ENCODE measurements at places on chromosomes 4 and X. TPM values are rescaled to one million over a fixed set of nuclear protein-coding genes. Genes with fewer than 3 reads are reported as not detected.

Gene SPANXN3
- not detected for total RNA-seq

Gene RBM46
- total RNA-seq: not detected

DNA sequence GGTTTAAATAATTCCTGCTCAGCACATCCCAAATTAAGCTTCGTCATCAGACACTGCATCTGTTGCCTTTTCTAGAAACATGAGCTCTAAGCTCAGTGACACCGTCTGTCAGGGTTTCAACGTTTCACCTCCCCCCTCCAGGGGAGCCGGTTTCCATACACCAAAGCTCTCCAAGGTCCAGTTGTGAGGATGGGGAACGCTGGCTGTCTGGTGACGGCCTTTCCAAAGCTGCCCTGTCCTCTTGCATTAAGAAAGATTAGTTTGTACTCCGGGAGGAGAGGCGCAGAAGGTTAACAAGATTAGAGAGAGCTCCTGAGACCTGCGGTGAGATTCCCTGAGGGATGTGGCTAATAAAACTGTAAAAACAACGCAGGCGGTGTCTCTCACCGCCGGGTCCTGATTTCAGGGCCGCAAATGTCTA is 43.2 kb downstream of the ASMT start:
- DNase-seq: no peak
- peaks cover 6% of the 10 kb centered on the region for H3K27me3 ChIP-seq

DNA sequence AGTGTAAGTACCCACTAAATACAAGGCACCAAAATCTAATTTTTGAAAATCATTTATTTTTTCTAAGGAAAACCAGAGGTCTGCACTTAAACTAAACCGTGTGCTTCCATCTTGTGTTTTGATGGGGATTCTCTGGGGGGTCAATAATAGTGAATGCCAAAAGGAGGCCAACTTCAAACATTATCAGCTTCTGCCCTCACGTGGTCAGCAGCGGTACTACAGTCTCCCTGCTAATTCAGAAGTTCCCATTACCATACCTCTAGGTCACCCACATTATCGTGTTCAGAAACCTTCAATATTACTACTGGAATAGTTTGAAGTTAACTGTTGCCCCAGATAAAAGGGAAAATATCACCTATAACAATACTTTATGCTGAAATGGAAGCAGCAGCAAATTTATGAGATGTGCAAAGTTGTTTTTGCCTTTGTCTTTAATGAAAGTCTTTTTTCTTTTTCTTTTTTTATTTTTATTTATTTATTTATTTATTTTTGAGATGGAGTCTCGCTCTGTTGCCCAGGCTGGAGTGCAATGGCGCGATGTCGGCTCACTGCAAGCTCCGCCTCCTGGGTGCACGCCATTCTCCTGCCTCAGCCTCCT is 17.3 kb downstream of the CTPS2 start:
- H3K4me3 ChIP-seq: no peak overlapping the region
- peaks cover 4% of the 10 kb centered on the region for H3K36me3 ChIP-seq
- DNase-seq: peak; percentile 55
- no peaks in the 10 kb centered on the region for H3K27me3 ChIP-seq

Gene LRIT3
- total RNA-seq: 0.95 TPM

DNA sequence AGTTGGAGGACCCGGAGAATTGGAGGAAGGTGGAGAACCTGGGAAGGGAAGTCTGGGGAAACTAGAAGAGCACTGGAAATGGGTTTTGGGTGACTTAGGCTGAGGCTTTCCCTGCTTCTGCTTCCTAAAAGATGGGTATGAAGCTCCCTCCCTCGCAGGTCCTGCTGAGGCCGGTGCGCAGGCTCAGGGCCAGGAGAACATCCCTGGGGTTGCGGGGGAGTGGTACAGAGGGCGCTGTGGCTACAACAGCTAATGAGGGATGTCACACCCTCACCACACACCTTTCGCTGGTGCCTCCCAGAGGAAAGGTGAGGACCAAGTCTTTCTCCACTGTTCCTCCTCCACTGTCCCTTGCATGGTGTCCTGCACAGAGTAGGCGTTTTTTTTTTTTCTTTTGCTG is 15.8 kb downstream of the APLN start:
- peaks cover 6% of the 10 kb centered on the region for H3K27me3 ChIP-seq
- H3K27ac ChIP-seq: no peak overlapping the region
- no peak for DNase-seq

DNA sequence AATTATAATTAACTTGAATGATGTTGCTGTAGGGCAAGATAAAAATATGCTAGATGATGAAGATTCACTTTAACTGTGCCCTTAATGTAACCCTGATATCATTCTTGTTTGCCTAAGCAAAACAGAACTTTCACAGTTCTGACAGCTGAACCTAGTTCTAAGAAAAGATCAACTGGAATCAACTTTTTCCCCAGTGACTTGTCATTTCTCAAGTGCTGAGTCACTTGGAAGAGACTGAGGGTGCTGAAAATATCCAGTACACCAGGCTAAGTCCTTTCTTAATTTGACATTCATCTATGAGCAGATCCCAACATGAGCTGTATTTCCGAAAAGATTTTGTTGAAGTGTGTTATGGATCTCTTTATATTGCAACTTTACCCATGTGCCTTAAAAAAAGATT is 140.4 kb downstream of the MID1IP1 start:
- no peaks in the 10 kb centered on the region for H3K36me3 ChIP-seq
- no peak overlapping the region for H3K27ac ChIP-seq
- no peak overlapping the region for H3K4me3 ChIP-seq
- H3K27me3 ChIP-seq: no peaks in the 10 kb centered on the region

Gene KIAA1210
- not detected for total RNA-seq

DNA sequence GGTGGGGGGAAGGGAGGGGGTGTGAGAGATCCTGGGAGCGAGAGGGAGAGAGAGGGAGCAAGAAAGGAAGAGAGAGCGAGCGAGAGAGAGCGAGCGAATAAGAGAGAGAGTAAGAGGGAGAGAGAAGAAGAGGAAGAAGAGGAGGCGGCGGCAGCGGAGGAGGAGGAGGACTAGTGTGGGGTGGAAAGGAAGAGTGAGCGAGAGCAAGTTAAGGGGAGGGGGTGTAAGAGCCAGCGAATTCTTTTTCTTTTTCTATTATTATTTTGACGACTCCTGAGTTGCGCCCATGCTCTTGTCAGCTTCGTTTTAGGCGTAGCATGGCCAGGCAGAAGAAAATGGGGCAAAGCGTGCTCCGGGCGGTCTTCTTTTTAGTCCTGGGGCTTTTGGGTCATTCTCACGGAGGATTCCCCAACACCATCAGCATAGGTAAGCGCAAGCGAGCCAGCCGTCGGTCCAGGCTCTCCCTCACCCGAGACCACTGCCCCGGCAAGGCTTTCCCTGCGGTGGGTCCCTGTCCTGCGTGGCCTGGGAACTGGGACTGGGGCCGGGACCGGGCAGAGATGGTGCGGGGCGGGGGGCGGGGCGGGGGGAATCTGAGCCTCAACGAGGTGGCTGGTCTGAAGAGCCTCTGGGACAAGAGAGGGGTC is at the start of gene GRIA3:
Gene GRIA3 (plus strand): TSS at position 60 of the 647 bp plus-strand sequence. CDS start 258 bp downstream, at position 318.
- peaks cover 7% of the 10 kb centered on the region for H3K27me3 ChIP-seq
- H3K36me3 ChIP-seq: no peaks in the 10 kb centered on the region
- DNase-seq: no peak
- H3K27ac ChIP-seq: no peak within 1 kb of the TSS
- peaks cover 2% of the 10 kb centered on the region for H3K4me1 ChIP-seq

DNA sequence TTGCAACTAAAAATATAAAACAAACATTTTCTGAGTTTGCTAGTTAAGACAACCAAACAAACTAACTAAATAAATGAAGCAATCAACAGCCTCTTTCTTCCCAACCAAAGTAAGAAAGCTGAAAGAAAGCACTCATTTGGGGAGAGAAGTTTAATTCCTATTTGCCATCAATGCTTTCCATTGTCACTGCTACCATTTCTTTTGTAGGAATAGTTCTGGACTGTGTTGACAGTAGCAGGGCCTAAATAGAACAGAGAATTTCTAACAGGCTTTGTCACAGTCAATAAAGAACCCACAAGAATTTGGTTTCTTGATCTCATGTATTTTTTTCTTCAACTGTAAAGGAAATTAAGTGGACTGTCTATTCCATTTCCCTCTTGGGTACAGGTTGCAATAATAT is 1886.4 kb upstream of the TENM3 start:
- no peak for DNase-seq
- H3K27me3 ChIP-seq: peaks cover 1% of the 10 kb centered on the region
- no peaks in the 10 kb centered on the region for H3K4me1 ChIP-seq
- H3K4me3 ChIP-seq: no peak overlapping the region
- no peak overlapping the region for H3K27ac ChIP-seq
- H3K36me3 ChIP-seq: peaks cover 7% of the 10 kb centered on the region

DNA sequence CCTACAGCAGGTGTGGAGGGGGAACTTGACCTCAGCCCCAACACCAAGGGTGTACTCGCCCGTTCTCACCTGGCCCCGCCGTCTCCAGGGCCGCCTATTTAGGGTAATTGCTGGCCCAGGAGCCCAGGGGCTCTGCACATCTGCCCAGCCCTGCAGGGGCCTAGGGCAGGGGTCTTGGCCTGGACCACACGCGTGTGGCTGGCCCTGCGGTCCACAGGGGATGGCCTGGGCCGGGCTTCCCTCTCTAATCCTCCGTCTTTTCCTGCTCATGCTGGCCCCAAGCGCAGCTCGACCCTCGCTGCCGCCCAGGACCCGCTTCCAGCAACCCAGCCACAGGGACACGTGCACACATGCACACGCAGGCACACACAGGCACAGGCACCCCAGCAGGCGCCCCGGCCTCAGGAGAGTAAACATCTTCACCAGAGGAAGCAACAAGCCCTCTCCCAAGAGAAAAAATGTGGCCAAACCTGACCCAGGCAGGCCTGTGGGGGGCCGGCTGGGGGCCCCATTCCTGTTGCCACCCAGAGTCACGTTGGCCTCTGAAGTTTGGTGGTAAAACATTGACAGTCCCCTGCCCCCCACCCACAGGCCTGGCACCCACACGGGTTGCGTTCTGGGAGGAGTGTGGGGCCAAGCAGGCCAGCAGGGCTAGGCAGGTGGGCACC is 24.6 kb upstream of the FGFR3 start:
- peaks cover 7% of the 10 kb centered on the region for H3K27me3 ChIP-seq
- H3K4me1 ChIP-seq: no peaks in the 10 kb centered on the region
- DNase-seq: no peak
- no peaks in the 10 kb centered on the region for H3K36me3 ChIP-seq

Gene UGT2B7
- total RNA-seq: not detected

DNA sequence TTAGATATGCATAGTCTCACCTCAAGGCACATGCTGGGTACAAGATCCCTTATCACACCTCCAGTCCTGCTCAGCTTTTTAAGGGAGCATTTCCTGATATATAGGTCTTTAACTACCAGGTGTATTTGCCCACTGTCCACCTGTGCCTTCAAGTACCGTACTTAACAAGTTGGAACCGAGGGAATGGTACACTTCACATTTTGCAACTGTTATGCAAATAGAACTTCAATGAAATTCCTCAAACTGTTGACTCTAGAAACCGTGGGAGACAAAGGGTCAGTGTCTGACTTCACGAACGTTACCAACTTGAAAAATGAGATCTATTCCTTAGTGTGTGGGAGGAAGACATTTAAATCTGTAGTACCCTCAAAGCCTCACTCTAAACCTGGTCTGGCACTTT is 5.2 kb downstream of the TRIM2 start:
- H3K27ac ChIP-seq: no peak overlapping the region
- no peaks in the 10 kb centered on the region for H3K27me3 ChIP-seq
- H3K4me3 ChIP-seq: no peak overlapping the region
- peaks cover 10% of the 10 kb centered on the region for H3K4me1 ChIP-seq

- no peaks in the 10 kb centered on the region for H3K27me3 ChIP-seq
- H3K36me3 ChIP-seq: no peaks in the 10 kb centered on the region
- DNase-seq: no peak
- H3K4me3 ChIP-seq: no peak overlapping the region
These were observed 107.0 kb downstream of the ARAP2 start for GRCh38 chr4:36137336-36137735.

GRCh38 chrX:14936561-14936960 is 63.3 kb downstream of the MOSPD2 start:
- DNase-seq: no peak
- H3K4me1 ChIP-seq: peaks cover 6% of the 10 kb centered on the region
- H3K27me3 ChIP-seq: no peaks in the 10 kb centered on the region
- no peak overlapping the region for H3K4me3 ChIP-seq
- H3K27ac ChIP-seq: no peak overlapping the region
- no peaks in the 10 kb centered on the region for H3K36me3 ChIP-seq

Gene SERTM2
- total RNA-seq: 0.92 TPM

- no peaks in the 10 kb centered on the region for H3K27me3 ChIP-seq
- H3K36me3 ChIP-seq: no peaks in the 10 kb centered on the region
- H3K4me3 ChIP-seq: no peak overlapping the region
- H3K4me1 ChIP-seq: peaks cover 2% of the 10 kb centered on the region
- no peak for DNase-seq
- H3K27ac ChIP-seq: no peak overlapping the region
These were observed 371.7 kb downstream of the AFF2 start for GRCh38 chrX:148872161-148872535.

All from endothelial cell (in vitro differentiated cells).